ENCODE measurements at places on chromosomes 1 and 21.

DNA sequence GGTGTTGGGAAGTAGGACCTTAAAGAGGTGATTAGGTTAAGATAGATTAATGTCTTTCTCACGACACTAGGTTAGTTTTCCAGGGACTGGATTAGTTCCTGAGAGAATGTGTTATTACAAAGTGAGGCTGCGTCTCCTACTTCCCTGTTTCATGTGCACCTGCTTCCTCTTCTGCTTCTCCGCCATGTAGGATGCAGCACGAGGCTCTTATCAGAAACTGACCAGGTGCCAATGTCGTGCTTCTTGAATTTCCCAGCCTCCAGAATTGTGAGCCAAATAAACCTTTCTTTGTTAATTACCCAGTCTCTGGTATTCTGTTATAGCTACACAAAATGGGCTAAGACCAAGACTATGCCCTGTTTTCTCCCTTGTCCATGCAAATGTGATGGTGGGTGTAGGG, 152.2 kb upstream of the LMO4 start:
- no peak for DNase-seq

DNA sequence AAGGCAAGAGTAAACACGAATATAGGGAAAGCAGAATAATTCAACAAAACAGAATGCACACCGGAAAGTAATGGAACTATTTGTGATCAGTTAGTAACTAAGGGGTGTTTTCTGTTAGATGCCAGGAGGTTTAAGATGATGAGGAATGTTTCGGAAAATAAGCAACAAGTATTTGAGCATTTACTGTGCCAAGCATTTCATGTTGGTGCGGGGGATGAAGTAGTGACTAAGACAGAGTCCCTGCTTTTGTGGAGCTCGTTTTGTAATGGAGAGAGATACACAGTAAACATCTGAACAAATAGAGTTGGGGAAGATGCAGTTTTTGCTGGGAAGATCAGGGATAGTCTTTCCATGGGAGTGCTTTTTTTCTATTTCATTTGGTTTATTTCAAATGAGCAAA, 78.7 kb downstream of the DYRK1A start:
- DNase-seq = peak; percentile 53

DNA sequence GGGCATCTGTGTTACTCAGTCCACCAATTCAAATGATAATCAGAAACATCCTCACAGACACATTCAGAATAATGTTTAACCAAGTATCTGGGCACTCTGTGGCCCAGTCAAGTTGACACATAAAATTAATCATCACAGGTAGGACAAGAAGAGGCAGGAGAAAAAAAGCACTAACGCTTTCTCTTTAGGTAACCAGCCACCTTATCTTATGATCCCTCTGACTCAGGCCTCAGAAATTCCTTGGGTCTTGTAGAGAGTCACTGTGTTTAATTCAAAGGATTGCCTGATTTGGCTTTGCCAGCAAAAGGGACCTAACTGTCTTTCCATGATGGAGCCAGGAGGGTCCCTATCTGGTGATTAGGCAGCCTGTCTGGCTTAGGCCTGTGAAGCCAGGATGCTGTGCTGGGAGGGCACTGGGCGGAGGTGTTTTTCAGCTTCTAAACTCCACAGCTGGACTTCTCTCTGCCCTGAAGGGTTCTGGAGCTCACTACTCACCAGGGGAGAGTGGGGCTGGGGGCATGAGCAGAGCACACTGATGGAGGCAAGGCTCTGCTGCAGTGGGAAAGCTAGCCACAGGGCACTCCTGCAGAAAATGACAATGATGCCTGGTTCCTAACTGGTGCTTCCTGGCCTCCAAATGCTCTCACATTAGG, 36.4 kb upstream of the STUM start:
- no peak for DNase-seq

- DNase-seq = peak; percentile 65
These were observed 60.3 kb downstream of the STUM start for GRCh38 chr1:226608699-226609505.
